Fibroblast of skin of right quadriceps (primary cell): ENCODE measurements at places on chromosomes 12 and 14.

DNA sequence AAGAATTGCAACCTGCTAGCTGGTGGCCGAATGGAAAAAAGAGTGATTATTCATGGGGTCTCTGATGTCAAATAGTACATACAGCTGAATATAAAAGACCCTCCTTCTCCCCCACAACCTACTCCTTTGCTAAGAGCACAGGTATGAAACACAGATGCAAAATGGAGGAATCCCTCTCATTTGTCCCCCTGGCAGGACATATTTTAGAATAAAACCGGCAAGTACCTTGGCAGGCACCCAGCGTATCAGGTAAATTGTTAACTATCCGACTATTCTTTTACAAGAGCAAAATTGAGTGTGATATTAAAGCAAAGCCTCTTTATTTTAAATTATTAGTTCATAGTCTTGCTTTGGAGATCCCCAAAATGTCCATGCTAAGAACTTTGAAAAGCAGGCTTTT, 73.7 kb upstream of the USP44 start:
- DNase-seq = no peak

GRCh38 chr12:131137009-131137835, 183.5 kb downstream of the ADGRD1 start:
- no peak for DNase-seq

DNA sequence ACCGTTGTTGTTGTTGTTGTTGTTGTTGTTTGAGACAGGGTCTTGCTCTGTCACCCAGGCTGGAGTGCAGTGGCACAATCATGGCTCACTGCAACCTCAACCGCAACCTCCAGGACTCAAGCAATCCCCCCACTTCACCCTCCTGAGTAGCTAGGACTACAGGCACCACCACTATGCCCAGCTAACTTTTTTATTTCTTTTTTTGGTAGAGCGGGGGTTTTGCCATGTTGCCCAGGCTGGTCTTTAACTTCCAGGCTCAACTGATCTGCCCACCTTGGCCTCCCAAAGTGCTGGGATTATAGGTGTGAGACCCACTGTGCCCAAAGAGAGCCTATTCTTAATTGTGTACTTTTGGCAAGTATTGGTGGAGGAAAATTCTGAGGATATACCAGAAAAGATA, 25.7 kb downstream of the MOK start:
- no peak for DNase-seq

DNA sequence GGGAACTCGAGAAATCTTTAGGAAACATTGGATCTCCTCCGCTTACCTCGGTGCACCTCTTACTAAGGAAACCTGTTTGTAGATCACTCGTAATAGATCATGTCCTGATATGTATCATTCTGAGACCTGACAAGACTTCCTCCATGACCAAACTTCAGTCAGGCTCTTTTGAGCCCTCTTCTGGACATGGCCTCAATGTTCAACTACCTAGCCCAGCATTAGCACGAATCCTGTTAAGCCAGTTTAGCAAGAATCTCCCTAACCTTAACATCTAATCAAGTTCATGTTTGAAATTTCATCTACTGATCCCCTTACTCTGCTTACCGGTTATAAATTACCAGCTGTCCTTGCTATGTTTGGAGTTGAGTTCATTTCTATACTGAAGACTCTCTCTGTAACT, 713.9 kb upstream of the USP15 start:
- DNase-seq = no peak

- DNase-seq = no peak
Measured at GRCh38 chr12:58893495-58893894, 26.8 kb downstream of the LRIG3 start.

DNA sequence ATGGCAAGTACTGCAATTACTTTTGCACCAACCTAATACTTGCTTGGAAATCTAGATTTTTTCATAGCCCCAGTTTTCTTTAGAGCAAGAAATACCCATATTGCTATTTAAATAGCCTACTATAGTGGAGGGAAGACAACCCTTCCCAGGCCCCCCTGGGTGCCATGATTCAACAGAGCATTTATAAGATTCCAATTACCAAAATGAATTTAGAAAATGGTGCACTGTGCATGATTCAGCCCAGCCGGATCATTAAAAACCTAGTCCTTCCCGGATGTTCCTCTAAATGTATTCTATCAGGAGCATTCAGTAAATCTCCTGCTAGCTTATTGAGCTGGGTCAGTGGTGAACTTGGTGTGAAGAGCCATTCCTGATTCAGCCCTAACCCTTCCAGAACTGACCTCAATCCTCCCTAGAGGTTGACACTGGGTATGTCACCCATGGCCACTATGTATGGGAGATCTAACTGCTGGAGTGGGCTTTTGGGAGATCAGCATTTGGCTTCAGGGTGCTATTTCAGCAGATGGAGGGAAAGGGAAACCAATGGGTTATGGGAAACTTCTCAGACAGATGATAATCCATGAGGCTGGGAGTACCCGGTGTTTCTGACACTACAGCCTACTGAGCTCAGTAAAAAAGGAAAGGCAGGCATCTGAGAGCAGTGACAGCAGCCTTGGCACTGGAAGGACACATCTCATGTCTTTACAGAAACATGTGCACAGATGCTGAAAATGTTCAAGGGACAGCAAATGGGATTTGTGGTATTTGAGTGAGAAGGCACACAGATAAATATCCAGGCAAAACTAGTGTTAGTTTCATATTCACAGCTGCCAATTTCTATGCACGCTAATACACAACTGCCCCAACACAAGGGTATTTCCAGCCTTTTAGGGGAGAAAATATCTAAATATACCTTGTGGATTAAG, 258.9 kb downstream of the DPF3 start:
- no peak for DNase-seq
